MV-4-11 (cell line): ENCODE measurements at places on chromosomes 7 and 10.

DNA sequence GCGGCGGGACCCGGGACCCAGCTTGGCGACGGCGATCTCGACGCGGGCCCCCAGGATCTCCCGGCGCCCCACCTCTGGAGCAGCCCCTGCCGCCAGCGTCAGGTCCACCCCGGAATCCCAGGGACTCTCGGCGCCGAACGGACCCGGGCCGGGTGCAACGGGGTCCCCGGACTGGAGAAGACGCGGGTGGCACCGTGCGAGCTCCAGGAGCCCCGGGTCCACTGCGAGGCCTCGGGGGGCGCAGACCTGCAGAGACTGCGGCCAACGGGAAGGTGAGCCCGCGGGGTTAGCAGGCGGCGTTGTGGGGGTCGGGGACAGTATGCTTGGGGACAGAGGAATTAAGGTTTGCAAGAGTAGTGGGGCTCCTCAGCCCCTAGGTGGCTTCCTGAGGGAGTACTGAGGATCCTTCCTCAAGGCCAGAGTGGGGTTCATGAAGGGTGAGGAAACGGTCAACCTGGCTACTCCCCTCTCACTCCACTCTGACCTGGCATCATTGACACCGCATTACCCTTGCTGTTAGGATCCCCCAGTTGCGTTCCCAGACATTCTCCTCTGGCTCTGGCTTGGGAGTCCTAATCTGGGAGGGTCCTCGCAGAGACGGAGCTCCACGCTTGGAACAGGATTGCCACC, 353 bp downstream of the EPHB6 start:
- no peak for DNase-seq

DNA sequence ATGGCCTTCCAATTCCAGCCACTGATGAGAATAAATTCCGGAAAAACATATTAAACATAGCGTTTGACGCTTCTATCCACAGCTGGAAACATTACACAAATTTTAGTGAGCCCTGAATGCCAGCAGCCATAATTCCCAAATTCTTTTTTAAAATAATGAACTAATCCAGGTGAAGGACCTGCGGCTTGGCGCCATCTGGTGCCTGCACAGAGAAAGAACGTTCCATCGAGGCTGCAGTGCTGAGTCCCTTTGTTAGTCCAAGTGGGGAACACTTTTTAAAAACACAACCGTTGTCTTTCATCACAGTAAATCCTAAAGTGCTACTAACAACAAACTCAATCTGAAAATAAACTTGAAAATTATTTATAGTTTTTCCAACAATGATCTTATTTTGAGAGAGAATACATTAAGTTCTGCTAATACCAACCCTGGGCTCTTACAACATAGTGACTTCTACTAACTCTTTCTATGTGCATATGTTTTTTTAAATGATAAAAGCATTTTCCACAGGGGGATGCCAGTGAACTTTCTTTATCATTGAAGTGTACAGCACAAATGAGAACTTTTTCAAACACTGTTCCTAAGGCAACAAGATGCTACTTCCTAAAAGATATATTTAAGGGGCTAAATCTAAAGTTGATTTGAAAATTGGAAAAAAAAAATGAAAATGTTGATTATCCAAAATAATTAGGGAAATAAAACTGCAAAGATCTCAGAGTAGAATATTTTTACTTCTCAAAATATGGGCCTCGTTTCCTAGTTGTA, 166.9 kb upstream of the RNF32 start:
- DNase-seq: peak; percentile 31

GRCh38 chr10:79404231-79404609, 41.2 kb downstream of the ZCCHC24 start:
- DNase-seq: no peak

- DNase-seq: no peak
Measured at GRCh38 chr7:46990761-46991160, 591.1 kb downstream of the TNS3 start.

GRCh38 chr10:44261710-44262455, 123.0 kb downstream of the CXCL12 start:
- DNase-seq: no peak

DNA sequence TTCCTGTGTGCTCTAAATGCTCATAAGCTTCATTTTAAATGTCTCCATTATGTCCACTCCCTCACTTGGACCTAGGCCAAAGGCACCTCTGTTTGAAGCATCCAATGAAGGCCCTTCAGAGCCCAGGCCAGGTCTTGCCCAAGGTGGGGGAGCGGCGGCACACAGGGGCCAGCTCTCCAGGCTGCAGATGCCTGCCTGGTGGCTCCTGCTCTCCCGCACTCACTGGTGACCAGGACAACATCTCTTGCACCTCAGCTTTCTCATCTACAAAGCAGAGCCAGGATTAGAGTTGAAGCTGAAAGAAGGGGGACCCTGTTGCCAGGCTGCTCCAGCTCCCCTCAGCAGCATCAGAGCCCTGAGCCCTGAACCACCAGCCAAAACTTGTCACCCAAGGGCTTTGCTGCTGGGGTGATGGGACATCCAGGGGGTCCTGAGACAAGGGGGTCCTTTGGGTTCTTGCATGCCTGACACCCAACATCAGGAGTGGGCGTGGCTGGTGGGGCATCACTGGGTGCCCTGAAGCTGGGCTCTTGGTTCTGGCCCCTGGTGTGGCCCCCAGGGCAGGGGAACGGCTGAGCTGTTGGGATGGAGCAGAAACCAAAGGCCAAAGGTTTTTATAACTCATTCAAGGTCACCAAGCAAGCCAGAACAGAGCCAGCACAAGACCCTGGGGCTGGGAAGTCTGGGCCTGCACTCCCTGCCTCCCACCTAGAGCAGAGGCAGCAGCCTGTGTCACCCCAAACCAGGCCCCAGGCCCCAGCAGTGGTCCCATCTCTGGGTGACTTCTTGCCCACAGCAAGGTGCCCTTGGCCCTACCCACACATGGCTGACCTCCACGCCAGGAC, 1.2 kb downstream of the NACAD start:
- DNase-seq: no peak

DNA sequence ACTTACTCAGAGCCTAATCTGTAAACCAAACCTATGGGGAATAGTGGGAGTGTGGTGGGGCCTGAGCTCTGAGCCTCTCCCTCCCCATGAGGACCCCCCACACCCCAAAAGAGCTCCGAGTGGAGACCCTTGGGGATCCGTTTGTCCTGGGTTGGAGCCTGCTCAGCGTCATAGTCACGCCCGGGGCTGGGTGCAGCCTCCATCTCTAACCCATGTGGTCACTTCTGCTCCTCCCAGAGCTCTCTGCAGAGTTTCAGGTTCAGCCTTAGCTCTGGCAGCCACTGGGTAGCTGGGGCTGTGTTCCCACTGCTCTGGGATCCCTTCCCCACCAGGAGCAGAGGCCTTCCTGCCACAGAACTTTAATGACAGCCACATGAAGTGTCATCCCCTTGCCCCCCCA, 25.9 kb downstream of the PFKFB3 start:
- no peak for DNase-seq

DNA sequence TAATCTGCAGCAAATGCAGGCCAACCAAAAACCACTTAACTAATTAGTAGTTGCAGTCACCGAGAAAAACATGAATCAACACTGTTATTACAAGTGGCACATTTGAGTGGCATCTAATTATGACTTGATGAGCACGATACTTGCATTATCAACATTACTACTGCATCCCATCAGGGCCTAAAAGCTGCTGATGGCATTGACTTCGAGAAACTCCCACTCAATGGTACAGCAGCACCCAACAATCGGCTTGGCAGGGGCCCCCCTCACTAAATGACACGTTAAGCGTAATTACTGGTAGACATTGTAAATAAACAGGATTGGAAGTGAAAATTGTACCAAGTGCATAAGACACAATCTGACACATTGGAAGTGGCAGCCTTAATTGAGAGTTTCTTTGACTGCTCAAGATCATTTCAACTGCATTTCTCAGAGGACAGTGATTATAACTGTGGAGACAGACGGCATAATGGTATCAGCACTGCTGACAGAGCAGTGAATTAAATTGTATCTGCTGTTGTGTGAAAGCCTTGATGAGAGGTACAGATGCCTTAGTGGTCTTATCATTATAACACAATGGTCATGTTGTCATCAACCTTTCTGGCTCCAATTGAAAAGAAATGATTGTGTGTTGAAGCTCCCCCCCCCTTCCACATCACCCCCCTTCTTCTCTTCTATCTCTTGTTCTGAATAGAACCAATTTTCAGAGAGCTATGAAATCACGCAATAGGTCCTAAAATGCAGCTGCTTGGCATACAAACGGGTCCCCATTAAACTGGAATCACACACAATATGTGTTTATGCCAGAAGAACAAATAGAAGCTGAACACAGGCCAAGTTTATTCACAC, 43.4 kb downstream of the SHTN1 start:
- DNase-seq: no peak

DNA sequence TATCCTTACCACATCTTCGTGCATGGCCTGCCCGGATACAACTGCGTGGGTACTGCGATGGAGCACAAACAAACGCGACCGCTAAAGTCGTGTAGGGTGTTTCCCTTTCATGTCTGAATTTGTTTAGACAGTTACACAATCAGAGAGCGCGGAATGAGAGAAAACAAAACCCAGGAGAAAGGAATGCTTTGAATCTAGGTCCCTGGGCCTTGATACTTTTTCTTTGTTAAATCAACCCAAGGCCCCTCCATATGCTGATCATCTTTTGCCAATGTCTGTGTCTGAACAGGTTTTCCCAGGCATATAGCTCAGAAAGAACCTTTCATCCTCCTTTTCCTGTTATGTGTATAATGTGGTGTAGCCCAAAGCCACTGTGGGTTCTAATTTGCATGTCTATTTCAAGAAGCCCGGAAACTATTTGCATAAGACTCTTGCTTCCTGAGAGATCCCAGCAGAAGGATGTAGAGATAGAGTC, 145.8 kb downstream of the FRMD4A start:
- DNase-seq: peak; percentile 88

DNA sequence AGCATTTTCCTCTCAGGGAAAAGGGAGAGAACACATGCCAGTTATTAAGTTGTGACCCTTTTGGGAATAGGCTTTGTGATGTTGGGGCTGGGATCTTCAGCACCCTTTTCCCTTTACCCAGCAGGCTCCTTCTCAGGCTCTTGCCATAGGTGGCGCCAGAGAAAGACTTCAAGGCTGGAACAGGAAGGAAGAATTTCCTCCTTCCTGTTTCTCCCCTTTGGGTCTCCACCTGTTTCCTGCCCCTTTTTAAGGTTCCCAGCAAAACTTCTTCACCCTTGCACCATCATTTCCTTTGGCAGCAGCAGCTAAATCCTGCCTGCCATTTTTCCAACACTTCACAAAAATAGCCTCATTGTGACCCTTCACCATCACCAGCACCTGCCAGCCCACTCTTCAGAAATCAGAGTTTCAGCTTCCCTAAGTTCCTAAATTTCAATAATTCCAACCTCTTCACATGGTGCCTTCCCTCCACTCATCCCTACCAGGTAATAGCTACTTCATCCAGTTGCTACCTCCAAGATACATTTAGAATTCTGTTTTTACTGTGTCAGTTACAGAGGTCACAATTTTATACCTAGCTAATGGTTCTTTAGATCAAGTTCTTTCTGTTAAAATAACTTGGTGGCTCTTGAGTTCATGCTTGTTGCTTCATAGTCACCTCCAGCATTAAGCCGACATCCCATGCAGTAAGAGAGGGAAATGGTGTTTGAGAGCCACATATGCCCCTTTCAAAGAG, 22.4 kb upstream of the FOXK1 start:
- peak; percentile 37 for DNase-seq

DNA sequence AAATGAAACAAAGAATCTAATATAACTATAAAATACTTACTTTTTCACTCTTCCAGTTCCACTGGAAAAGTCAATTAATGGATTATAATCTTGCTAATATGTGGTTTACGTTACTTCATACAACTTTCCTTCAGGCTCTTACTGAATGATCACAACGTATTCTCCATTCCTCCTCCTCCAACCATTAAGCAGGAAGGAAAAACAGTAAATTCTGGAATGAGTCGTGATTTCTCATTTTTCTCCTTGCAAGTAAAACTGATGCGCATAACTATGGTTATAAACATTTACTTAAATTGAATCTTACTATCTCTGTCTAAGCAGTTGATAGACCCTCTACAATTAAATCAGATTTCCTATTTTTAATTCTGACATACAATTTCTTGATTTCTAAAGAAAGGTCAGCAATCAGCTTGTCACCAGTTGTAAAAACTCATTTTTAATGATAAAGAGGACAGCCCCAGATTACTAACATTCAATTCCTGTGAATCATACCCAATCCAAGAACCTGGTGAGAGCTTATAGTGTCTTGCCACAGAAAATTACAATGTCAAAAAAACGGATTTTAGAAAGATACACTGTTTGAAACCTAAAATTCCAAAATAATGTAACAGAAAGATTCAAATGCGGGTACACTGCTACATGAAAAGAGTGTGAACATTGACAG, 64.3 kb downstream of the EZH2 start:
- DNase-seq: no peak

DNA sequence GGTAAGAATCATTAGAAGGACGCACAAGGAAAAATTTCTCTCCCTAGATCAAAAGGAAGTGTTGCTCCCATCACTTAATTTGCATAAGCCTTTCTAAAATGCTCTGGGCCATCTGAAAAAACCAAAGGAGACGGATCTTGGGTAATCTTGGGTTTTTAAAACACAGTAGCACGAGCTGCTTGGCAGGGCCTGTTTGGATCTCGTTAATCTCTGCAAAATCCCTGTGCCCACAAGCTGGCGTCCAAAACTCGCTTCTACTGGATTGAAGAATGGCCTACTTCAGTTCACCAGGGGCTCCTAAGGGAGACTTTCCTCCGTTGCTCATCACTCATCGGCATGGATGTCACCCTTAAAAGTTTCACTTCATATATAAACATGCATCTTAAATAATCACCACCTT, 128.6 kb downstream of the RNF216 start:
- no peak for DNase-seq

GRCh38 chr7:131104596-131105293, 222.9 kb upstream of the MKLN1 start:
- DNase-seq: no peak

GRCh38 chr10:86113501-86113900, 253.1 kb downstream of the GRID1 start:
- no peak for DNase-seq

GRCh38 chr10:17122726-17123661, 6.6 kb downstream of the CUBN start:
- no peak for DNase-seq

DNA sequence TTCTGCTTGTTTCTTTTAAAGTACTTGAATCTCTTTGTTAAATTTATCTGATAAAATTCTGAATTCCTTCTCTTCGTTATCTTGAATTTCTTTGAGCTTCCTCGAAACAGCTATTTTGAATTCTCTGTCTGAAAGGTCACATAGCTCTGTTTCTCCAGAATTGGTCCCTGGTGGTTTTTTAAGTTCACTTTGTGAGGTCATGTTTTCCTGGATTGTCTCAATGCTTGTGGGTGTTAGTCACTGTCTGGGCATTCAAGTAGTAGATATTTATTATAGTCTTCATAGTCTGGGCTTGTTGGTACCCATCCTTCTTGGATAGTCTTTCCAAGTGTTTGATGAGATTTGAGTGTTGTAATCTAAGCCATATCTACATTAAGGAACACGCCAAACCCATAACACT, 1060.6 kb downstream of the LRMDA start:
- no peak for DNase-seq

GRCh38 chr7:117800406-117800805, 72.8 kb downstream of the CTTNBP2 start:
- DNase-seq: no peak

GRCh38 chr7:28695300-28696295, 262.5 kb downstream of the TRIL start:
- no peak for DNase-seq

GRCh38 chr10:92855560-92855959, 7.2 kb downstream of the EXOC6 start:
- no peak for DNase-seq
